Right atrium auricular region (tissue), 2 donors: ENCODE measurements at places on chromosomes 5 and 9. TPM values are rescaled to one million over a fixed set of nuclear protein-coding genes. Genes with fewer than 3 reads are reported as not detected.
A peak's percentile ranks its signal among the peaks of the same experiment; 100 is the strongest.

GRCh38 chr9:129775448-129775798 is 22.6 kb upstream of the PTGES start:
- no peak overlapping the region for H3K4me3 ChIP-seq
- no peak for DNase-seq
- H3K27ac ChIP-seq = no peak overlapping the region
- no peaks in the 10 kb centered on the region for H3K27me3 ChIP-seq

The NDUFS6 gene
- total RNA-seq = 135 TPM

DNA sequence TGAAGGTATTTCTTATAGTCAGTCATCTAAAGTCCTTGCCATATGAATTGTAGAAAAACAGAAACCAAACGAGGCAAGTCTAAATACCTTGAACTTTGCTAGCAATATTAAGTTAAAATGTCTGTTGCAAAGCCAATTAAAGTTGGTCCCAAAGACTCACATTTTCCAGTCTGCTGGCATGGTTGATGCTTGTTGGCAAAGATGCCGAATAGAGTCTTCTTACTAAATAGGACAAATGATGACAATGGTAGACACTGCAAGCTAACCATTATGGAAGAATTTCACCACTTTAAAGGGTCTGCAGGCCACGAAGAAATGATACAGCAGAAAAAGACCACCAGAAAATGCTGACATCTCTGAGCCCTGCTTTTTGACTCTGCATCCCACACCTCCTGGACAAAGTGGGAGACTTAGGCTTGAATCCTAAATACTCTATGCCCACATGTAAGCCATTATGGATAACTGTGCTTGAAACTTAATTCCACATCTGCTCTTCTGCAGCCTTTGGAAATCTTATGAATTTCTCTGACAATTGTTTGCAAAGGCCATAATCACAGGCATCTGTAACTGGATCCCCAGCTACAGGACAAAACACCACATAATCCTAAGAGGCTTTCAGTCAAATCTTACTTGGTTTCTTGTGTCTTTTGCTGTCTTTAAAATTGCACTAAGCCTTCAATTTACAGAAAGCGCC is 61.3 kb downstream of the LHFPL2 start:
- no peaks in the 10 kb centered on the region for H3K4me1 ChIP-seq
- no peak overlapping the region for H3K4me3 ChIP-seq
- H3K36me3 ChIP-seq = no peaks in the 10 kb centered on the region
- no peaks in the 10 kb centered on the region for H3K27me3 ChIP-seq
- DNase-seq = peak; percentile 78

- H3K36me3 ChIP-seq = peaks cover 7% of the 10 kb centered on the region
- no peak overlapping the region for H3K4me3 ChIP-seq
- no peak for DNase-seq
- H3K4me1 ChIP-seq = peaks cover 4% of the 10 kb centered on the region
- H3K27ac ChIP-seq = no peak overlapping the region
Measured at GRCh38 chr9:75149841-75150241, 61.5 kb downstream of the OSTF1 start.

The RFESD gene
- total RNA-seq = 1.9 TPM

- no peaks in the 10 kb centered on the region for H3K36me3 ChIP-seq
- no peaks in the 10 kb centered on the region for H3K4me1 ChIP-seq
- no peak overlapping the region for H3K4me3 ChIP-seq
- H3K27ac ChIP-seq = no peak overlapping the region
Measured at GRCh38 chr5:162288647-162289296, 221.2 kb downstream of the GABRG2 start.

DNA sequence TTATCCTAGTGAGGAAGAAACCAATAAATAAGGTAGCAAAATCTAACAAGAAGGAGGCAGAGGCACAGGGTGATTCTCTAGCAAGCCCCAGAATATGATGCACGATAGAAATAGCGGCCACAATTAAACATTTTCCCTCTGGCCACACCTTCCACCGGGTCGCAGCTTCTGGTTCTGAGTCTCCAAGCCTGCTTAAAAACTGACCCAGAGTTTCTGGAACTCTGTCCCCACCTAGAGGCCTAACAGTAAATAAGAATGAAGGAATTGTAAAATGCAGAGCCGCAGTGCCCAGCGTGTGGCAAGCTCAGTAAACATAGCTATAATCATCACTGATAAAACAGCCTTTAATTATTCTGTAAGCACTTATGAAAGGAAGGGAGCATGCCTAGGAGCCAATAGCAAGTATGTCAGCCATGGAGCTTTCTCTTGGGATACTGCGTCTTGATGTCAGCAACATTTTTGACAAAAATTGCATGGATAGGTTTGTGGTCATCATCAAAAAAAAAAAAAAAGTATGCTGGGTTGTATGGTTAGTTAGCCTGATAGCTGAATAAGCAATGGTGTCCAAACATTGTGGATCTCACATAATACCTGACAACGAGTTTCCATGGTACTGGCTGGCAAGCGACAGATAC is 465.5 kb downstream of the DNAH5 start:
- H3K4me1 ChIP-seq = no peaks in the 10 kb centered on the region
- no peaks in the 10 kb centered on the region for H3K27me3 ChIP-seq
- no peak for DNase-seq
- no peak overlapping the region for H3K4me3 ChIP-seq

DNA sequence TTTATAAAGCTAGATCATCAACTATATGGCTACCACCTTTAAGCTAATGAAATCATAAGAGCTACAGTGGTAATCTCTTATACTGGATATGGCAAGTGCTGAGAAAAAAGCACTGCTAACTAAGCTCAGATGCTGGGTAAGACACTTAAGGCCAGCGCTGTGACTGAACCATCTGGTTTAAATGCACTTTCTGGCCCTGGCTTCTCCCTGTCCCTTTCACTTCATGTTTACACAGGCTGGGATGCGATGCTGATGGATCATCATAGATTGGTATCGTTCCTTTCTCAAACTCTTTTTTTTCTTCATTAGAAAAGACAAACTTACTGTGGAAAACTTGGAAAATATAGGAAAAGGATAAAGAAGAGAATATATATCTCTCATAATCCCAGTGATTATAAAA is 52.3 kb downstream of the KIF24 start:
- no peaks in the 10 kb centered on the region for H3K36me3 ChIP-seq
- no peaks in the 10 kb centered on the region for H3K27me3 ChIP-seq
- H3K27ac ChIP-seq = no peak overlapping the region
- no peaks in the 10 kb centered on the region for H3K4me1 ChIP-seq
- H3K4me3 ChIP-seq = no peak overlapping the region

DNA sequence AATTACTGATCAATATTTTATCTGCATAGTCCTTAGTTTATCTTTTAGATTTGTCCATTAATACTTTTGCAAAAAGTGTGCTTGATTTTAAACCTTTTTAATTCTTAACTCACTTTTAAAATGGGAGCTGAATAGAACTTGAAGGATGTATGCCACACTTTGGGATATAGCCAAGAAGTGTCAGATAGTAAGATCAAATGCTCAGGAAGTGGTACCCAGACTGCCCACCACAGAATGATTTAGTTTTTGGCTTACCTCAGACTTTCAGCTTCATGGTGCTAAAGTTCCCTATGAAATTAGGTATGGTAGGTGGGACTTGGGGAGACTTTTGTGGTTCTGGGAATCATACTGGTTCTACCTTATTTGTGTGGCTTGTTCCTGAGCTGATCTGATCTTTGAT is 14.7 kb downstream of the FOCAD start:
- H3K27ac ChIP-seq = no peak overlapping the region
- H3K36me3 ChIP-seq = no peaks in the 10 kb centered on the region
- DNase-seq = no peak

DNA sequence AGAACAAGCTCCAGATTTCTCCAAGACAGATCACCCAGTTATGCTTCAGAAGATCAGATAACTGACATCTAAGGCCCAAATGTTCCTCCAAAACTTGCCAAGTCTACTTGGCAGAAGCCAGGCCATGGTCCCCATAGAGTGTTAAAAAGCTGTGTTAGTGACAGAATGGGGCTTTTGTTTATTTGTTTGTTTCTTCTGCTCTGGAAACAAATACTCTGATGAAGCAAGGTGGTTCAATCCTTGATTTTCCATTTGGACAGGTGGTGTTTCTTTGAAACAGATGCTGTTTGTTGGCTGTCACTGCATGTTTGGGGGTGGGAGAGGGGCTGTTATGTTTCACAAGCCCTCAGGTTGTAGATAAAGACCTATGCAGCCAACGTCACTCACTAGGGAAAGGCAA is 264.0 kb downstream of the FAM114A2 start:
- H3K27me3 ChIP-seq = no peaks in the 10 kb centered on the region
- H3K27ac ChIP-seq = no peak overlapping the region
- H3K4me1 ChIP-seq = no peaks in the 10 kb centered on the region
- H3K36me3 ChIP-seq = no peaks in the 10 kb centered on the region
- no peak overlapping the region for H3K4me3 ChIP-seq
- DNase-seq = no peak

GRCh38 chr5:28216939-28217360 is 1178.6 kb upstream of the CDH9 start:
- no peaks in the 10 kb centered on the region for H3K27me3 ChIP-seq
- no peaks in the 10 kb centered on the region for H3K36me3 ChIP-seq
- no peak overlapping the region for H3K27ac ChIP-seq
